ENCODE measurements at places on chromosomes 4 and X.
A peak's percentile ranks its signal among the peaks of the same experiment; 100 is the strongest.

GRCh38 chr4:81143183-81143582 lies 71.8 kb downstream of the PRKG2 start:
- no peak for DNase-seq

GRCh38 chr4:81549984-81550383 lies 78.3 kb upstream of the RASGEF1B start:
- DNase-seq = no peak

DNA sequence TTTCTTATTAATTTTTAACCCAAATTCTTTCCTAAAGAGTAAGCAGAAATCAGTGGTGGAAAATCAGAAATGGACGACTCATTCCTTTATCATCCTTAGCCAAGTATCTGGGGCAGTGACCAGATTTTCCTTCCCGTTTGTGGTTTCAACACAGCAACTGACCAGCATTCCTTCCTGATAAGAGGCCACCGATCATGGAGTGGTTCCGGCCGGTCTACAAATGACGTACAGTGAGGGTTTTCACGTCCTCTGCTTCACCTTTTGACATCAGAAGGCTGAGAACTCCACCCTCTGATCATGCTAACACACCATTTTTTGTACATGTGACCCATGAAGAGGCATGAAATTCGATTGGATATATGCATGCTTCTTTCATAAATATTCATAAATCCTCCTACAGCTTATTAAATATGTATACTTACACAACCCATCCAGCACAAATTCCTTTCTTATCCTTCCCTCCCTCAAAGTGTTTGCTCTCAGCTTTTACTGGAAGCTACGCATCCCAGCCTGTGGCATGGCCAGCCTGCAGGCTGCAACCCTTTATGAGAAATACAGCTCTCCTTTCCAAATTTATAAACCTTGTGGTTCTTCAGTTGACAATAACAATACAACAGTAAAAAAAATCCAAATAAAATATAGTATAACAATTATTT lies 173.0 kb upstream of the CASK start:
- peak; percentile 89 for DNase-seq

- DNase-seq = peak; percentile 5
These were observed 29.1 kb downstream of the STAG2 start for GRCh38 chrX:123990602-123991001.

DNA sequence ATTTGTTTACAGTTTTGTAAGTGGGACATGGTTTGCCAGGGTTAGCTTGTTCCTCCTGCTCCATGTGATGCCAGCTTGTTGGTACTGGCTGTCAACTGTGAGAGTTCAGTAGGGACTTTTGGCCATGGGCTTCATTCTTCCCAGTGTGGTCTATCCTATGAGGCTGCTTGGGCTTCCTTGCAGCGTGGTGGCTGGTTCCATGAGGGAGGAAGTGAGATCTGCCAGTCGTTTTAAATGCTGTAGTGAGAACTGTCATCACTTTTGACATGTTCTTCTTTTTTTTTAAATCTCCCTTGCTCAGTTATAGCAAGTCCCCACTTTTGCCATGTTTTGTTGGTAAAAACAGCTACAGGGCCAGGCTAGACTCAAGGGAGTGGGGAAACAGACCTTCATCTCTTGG lies 15.9 kb downstream of the NSD2 start:
- DNase-seq = no peak

- no peak for DNase-seq
These were observed 88.3 kb downstream of the PTCHD1 start for GRCh38 chrX:23422912-23423311.

- no peak for DNase-seq
These were observed 473.8 kb downstream of the SPRY1 start for GRCh38 chr4:123870216-123870876.

GRCh38 chr4:39237179-39237578 lies 54.9 kb downstream of the WDR19 start:
- no peak for DNase-seq

GRCh38 chr4:16827045-16827444 lies 71.4 kb downstream of the LDB2 start:
- no peak for DNase-seq

GRCh38 chr4:25065431-25065858 lies 34.7 kb upstream of the LGI2 start:
- no peak for DNase-seq

All from fibroblast of upper back skin (primary cell).